ENCODE measurements at places on chromosomes 3 and 15. TPM values are rescaled to one million over a fixed set of nuclear protein-coding genes. Genes with fewer than 3 reads are reported as not detected.

GRCh38 chr3:150786791-150787190 is 23.8 kb upstream of the SIAH2 start:
- DNase-seq, result no peak

The SYNPR gene
- not detected for polyA plus RNA-seq

DNA sequence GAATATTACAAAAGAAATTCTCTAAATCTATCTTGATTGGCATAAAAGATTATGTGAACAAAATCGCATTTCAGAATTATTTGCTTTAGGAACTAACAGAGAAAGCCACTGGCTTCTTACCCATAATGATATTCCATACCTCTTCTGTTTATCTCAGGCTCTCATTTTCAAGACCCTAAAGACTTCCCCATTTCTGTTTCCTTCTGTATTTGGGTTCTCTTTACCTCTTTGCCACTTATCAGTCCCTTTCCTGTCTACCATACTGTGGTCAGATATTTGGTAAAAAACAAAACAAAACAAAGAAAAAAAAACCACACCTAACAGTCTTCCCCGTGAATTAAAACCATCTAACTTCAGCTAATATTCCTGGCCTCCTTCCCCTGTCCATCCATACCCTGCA is 108.5 kb downstream of the LRRC28 start:
- no peak for DNase-seq

GRCh38 chr15:41695750-41696436 is 35.7 kb downstream of the MGA start:
- DNase-seq, result peak; percentile 16

The ACAN gene
- 0.20 TPM for polyA plus RNA-seq

The IL5RA gene
- not detected for polyA plus RNA-seq

GRCh38 chr3:188152660-188153436 is 1.1 kb upstream of the LPP start:
- DNase-seq, result peak; percentile 29

The LSMEM2 gene
- not detected for polyA plus RNA-seq

DNA sequence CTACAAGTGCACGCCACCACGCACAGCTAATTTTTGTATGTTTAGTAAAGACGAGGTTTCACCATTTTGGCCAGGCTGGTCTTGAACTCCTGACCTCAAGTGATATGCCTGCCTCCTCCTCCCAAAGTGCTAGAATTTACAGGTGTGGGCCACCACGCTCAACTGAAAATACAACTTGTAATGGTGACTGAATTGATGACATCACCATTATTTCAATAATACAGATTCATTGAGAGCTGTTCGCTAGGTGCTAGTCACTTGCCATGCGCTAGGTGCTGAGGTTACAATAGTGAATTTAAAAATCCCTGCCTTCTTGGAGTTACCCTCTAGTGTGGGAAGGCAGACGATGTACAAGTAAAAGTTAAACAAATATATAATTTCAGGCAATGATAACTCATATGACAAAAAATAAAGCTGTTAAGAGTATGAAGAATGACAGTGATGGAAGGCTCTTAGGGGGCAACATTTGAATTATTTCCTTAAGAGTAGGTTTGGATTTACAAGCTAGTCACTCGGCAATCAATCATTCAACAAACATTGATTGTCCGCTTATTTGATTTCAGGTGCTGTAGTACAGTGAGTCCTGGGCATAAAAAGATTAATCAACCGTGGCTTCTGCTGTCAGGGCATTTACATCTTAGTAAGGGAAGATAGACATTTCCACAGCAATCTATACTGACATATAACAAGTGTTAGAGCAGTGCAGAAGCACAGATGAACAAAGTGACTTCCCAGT is 9.1 kb upstream of the PPARG start:
- no peak for DNase-seq

The EPB42 gene
- polyA plus RNA-seq, result not detected

DNA sequence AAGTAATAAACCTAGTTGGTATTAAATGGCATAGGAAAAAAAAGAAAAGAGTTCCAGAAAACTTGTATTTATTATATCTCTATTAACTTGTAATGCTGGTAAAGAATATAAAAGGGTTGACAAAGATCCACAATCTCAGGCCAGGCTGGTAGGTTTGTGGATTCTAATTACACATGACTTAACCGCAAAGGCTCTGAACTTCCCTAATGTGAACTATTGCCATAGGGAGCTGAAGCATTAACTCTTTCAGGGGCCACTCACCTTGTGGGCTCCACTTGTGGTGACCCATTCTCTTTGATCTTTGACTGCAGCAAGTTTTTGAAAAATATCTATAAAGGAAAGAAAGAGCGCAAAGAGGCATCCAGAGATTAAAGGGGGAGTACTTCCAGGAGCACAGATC is 58.5 kb downstream of the NEK10 start:
- no peak for DNase-seq

GRCh38 chr15:98955961-98956723 is 51.5 kb downstream of the PGPEP1L start:
- no peak for DNase-seq

The GRIP2 gene
- not detected for polyA plus RNA-seq

The PATL2 gene
- 0.50 TPM for polyA plus RNA-seq

- no peak for DNase-seq
Observed at GRCh38 chr15:68391121-68391520, 40.8 kb downstream of the ITGA11 start.

GRCh38 chr3:194310060-194310835 is 40.9 kb downstream of the CPN2 start:
- no peak for DNase-seq

- peak; percentile 49 for DNase-seq
Observed at GRCh38 chr3:139127101-139127500, 82.4 kb upstream of the PRR23C start.

DNA sequence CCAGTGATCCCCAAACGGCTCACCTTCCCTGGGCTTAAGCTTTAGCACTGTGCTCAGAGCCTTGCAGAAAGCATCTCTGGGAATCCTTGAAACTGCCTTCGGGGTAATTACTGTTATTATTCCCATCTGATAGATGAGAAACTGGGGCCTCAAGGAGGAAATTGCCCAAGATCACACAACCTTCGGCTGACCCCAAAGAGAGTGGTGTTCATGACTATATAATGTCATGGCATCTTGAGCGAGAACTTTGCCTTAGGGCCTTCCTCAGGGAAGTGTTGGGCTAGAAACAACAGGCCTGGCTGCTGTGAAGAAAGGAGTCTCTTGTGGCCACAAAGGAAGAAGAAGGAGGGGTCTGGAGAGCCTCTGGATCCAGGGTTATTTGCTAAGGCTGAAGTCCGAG is 388.7 kb upstream of the CFAP20DC start:
- no peak for DNase-seq

- no peak for DNase-seq
Observed at GRCh38 chr3:83807511-83807910, 1151.3 kb upstream of the CADM2 start.

- no peak for DNase-seq
Observed at GRCh38 chr3:195097331-195098255, 173.4 kb downstream of the XXYLT1 start.

DNA sequence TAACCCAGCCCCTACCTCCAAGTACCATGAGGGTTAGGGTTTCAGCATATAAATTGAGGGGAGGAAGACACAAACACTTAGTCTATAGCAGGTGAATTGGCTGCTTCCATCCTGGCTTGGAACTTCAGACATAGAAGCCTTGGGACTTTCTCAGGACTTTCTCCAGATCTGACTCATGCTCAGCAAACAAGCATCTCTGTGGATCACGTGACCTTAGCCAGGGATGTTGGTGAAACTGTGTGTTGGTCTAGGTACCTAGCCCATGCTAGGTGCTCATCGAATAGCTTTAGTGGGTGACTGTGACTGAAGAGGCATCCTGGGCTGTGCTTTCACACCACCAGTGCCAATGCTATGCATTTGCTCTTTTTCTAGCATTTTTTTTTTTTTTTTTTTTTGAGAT is 58.9 kb downstream of the CD47 start:
- DNase-seq, result no peak

DNA sequence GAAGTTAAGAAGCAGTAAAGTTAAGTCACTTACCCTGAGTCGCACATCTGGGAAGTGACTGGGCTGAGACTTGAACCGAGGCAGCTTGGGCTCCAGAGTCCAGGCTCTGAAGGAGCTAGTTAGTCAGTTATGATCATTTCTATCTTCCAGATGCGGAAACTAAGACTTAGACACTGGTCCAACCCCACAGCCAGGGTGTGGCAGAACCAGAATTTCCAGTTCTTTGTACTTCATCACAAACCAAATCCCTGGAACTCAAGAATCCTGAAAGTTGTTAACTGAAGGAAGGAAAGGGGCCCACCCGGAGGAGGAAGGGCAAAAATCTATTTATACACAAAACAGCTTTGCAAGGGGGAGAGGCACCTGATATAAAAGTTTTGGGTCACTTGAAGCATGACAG is 389.9 kb downstream of the SHQ1 start:
- no peak for DNase-seq

- no peak for DNase-seq
Observed at GRCh38 chr3:59621037-59621436, 571.2 kb upstream of the CFAP20DC start.

The CCRL2 gene
- polyA plus RNA-seq, result 0.16 TPM

The LCTL gene
- polyA plus RNA-seq, result 7.0 TPM

Data from AG04450 (cell line).